ENCODE measurements at places on chromosomes 5 and 9. TPM values are rescaled to one million over a fixed set of nuclear protein-coding genes. Genes with fewer than 3 reads are reported as not detected.

- peak; percentile 73 for ATAC-seq
Observed at GRCh38 chr5:34564710-34565235, 91.4 kb upstream of the RAI14 start.

DNA sequence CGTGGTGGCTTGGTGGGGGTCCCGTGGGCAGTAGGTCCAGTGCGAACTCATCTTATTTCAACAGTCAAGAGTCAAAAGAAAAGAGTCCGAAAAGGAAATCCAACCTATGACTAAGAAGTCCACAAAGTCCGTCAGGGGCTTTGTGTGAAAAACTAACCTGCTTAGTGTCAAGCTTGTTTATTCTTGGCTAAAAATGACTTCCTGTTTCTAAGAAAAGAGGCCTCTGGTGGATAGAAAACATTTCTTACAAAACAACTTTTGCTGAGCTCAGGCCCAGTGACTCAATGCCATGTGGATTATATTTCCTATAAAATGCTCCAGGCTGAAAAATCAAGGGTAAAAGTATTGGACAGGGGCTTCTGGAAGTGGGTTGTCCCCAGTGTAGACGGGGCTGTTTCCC lies 105.9 kb downstream of the GADD45G start:
- peak; percentile 48 for ATAC-seq

GRCh38 chr5:124912638-124913328 lies 166.3 kb upstream of the ZNF608 start:
- ATAC-seq = no peak

DNA sequence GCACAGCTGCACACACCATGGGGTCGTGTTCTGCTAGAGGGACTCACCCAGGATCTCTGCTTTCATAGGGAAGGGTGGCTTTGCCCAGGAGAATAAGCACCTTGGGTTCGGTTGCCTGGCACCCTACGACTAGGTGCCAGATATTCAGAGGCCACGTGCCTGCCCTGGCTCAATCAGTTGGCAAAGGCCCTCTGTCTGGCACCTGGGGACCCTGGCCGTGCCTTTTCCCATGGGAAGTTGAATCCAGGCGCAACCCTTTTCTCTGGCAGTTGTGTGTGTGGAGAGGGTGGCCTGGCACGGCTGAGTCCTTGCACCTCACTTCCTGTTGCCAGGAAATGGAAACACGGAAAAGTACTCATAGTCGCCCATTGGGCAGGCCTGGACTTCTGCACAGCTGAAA lies 10.2 kb upstream of the ANKH start:
- no peak for ATAC-seq

The IFNA13 gene
- total RNA-seq = not detected

The IRGM gene
- not detected for total RNA-seq

The PTGES2 gene
- 85.8 TPM for total RNA-seq

All from gastroesophageal sphincter (tissue), 4 donors.